ENCODE measurements at places on chromosomes 7 and 10. TPM values are rescaled to one million over a fixed set of nuclear protein-coding genes. Genes with fewer than 3 reads are reported as not detected.

Gene ACBD7
- 1.5 TPM for total RNA-seq

Gene TPST1
- 0.93 TPM for total RNA-seq

Gene RTKN2
- total RNA-seq = 5.6 TPM

Gene ACHE
- total RNA-seq = not detected

Gene EPO
- not detected for total RNA-seq

Gene KCNH2
- total RNA-seq = 0.77 TPM

Gene IFIT1
- total RNA-seq = 0.84 TPM

Gene SFTPA2
- total RNA-seq = not detected

Gene SLC16A9
- 2.2 TPM for total RNA-seq

Gene UNCX
- total RNA-seq = not detected

DNA sequence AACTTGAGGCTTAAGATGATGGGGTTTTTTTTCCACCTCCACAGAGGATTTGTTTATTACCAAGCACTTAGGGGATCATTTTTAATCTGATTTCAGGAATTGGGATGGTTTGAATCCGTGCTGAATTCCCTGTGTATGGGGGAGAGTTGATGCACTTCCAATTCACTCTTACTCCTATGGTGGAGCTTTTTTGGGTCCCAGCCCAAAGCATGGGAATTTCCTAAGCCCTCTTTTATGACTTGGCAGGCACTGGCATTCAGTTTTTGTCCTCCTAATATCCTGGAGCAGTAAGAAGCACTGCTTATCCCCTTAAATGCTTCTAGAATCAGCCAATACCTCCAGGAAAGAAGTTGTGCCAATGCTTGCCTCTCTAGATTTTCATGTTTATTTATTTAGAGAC, 78.7 kb downstream of the HYCC1 start:
- H3K27me3 ChIP-seq = no peaks in the 10 kb centered on the region
- H3K36me3 ChIP-seq = no peaks in the 10 kb centered on the region
- ATAC-seq = no peak
- no peak overlapping the region for H3K4me3 ChIP-seq
- no peaks in the 10 kb centered on the region for H3K4me1 ChIP-seq

GRCh38 chr7:100091411-100092181, 2.8 kb downstream of the COPS6 start:
- ATAC-seq = no peak
- H3K27ac ChIP-seq = peak overlapping the region; percentile 63
- peaks cover 18% of the 10 kb centered on the region for H3K4me1 ChIP-seq
- H3K27me3 ChIP-seq = no peaks in the 10 kb centered on the region
- no peak overlapping the region for H3K4me3 ChIP-seq

DNA sequence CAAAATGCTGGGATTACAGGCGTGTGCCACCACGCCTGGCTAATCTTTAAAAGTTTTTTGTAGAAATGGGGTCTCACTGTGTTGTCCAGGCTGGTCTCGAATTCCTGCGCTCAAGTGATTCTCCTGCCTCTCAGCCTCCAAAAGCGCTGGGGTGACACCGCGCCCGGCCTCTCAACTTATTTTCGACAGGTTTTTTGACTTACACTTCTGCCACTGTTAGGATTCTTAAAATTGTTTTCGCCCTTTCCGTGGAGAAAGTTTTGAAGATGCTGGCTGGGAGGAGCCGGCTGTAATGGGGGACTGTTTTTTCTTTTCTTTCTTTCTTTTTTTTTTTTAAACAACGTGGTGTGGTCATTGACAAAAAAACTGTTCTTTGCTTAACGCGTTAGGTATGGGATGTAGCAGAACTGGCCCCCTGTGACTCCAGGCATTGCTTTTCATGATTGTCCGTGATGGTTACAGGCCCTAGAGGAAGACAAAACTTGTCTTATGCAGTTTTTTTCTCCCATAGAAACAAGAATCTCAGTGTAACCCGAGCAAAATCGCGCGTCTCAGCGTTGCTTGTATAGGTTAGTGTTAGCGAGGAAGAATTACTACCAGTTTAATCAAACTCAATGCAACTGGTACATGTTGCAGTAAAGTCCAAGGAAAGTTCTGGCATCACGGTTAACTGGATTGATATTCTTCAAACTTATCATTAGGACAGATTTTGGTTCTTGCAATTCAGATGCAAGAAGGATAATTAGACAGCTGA, 72.2 kb downstream of the DAGLB start:
- peak overlapping the region; percentile 86 for H3K4me3 ChIP-seq
- H3K36me3 ChIP-seq = peaks cover 47% of the 10 kb centered on the region
- H3K4me1 ChIP-seq = peaks cover 20% of the 10 kb centered on the region
- H3K27ac ChIP-seq = peak overlapping the region; percentile 84

DNA sequence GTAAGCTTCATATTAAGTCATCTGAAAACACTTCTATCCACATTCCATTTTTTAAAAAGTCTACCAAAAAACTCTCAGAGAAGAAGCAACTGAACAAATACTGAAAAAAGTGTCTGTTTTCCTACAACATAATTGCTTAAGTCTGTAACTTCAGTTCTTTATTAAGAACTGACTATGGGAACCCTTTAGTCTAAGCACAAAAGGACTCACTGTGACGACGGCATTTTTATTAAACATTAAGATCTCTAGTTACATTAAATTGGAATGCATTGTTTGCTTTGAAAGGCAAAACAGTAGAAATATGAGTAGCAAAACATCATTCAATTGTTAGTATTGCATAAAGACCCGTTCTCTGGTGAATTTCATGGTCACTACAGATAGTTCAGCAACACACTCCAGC, 5.8 kb upstream of the FAM3C start:
- no peak overlapping the region for H3K4me3 ChIP-seq
- no peaks in the 10 kb centered on the region for H3K36me3 ChIP-seq
- H3K4me1 ChIP-seq = peaks cover 4% of the 10 kb centered on the region
- H3K27ac ChIP-seq = no peak overlapping the region

DNA sequence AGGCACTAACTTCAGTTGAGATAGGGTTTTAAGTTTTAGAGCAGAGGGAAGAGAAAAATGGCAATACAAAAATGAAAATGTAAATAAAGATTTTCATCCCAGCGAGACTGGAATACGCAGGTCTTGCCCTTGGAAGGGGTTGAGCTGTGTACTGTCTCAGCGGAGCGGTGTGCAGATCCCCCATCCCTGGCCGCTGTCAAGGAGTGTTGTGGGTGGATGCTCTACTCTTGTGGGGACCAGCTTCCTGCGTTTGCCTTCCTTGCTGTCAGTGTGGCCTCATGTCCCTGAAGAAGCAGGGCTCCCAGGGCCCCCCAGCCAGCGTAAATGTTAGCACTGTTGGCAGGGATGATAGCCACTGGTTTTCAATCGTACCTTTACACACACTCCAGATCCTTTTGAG, 249.7 kb upstream of the PITRM1 start:
- no peaks in the 10 kb centered on the region for H3K36me3 ChIP-seq
- H3K27me3 ChIP-seq = no peaks in the 10 kb centered on the region
- H3K4me3 ChIP-seq = peak overlapping the region; percentile 44
- H3K4me1 ChIP-seq = peaks cover 22% of the 10 kb centered on the region

DNA sequence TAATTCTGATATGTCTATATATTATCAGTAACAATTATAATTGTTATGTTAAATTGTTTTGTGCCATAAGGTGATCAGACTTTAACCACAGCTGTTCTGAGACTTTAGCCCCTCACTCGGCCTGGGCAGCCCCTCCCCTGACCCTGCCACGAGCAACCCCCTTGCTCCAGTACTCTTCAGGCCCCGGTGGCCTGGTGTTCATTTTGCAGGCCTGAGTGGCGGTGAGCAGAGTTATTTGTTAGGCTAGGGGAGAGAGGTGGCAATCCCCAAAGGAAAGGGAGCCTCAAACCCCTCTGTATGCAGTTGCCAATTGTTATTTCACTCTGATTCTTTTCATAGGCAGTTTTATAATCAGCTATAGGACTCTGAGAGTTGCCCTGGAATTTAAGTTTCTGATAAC, 22.9 kb upstream of the CREB3L2 start:
- no peak overlapping the region for H3K27ac ChIP-seq
- peaks cover 9% of the 10 kb centered on the region for H3K27me3 ChIP-seq
- no peak overlapping the region for H3K4me3 ChIP-seq
- H3K36me3 ChIP-seq = no peaks in the 10 kb centered on the region
- no peak for ATAC-seq

DNA sequence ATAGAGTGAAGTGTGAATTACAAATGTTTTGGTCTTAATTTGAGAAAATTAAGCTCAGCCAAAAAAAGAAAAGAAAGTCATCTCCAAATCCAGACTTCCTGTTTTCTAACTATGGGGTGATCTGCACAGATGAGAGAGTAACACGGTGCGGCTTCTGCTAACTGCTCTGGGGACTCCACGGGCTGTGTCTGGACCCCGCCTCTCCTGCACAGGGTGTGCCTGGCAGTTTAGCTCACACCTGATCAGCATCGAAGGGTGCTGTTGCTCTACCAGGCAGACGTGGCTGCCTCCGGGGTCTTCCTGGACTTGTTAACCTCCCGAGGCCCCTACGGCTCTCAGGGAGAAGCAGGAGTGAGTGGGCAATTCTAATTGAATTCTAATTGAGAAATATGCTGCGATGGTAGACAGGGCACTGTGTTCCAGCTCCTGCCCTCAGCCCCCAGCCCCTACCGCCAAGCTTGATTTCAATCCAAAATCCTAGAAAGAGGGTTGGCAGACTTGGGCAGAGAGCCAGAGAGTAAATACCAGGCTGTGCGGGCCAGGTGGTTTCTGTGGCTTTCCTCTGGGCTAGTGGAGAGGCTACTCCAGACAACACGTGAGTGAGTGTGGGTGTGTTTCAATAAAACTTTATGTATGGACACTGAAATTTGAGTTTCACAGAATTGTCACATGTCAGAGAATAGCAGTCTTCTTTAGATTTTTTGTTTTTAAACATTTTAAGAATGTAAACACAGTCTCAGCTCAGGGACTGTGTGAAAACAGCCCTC, 13.4 kb downstream of the SHH start:
- peaks cover 33% of the 10 kb centered on the region for H3K27me3 ChIP-seq
- no peak overlapping the region for H3K4me3 ChIP-seq
- H3K36me3 ChIP-seq = no peaks in the 10 kb centered on the region
- ATAC-seq = no peak
- H3K27ac ChIP-seq = no peak overlapping the region

GRCh38 chr10:70939441-70940003, 51.2 kb upstream of the PCBD1 start:
- H3K4me1 ChIP-seq = no peaks in the 10 kb centered on the region
- peaks cover 3% of the 10 kb centered on the region for H3K27me3 ChIP-seq
- no peaks in the 10 kb centered on the region for H3K36me3 ChIP-seq
- no peak for ATAC-seq
- H3K4me3 ChIP-seq = no peak overlapping the region

DNA sequence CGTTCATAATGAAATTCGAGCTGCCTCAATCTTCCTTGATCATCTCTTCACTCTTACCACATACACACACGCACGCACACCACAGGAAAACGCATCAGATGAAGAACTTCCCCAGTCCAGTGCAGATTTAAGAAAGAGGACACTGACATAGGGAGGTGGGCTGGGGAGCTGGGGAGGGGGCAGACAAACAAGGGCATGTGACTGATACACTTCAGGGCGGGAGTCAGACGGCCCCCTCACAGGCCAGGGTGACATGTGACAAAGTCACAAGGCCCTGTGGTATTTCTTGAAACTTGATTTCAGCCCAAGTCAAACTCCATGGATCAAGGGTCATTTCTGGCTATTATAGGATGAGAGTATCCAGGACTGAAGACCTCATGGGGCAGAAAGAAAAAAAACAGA, 82.6 kb downstream of the KCNMA1 start:
- ATAC-seq = no peak
- H3K27me3 ChIP-seq = peaks cover 8% of the 10 kb centered on the region
- H3K36me3 ChIP-seq = no peaks in the 10 kb centered on the region

- ATAC-seq = peak; percentile 55
- peak within 1 kb of the TSS; percentile 65 for H3K4me3 ChIP-seq
- H3K36me3 ChIP-seq = no peaks in the 10 kb centered on the region
- peaks cover 6% of the 10 kb centered on the region for H3K4me1 ChIP-seq
- no peak within 1 kb of the TSS for H3K27ac ChIP-seq
Measured at GRCh38 chr10:60944058-60944909, at the start of gene RHOBTB1. Gene RHOBTB1 (minus strand): TSS chr10:60944185. CDS start chr10:60911542, 32,643 bp downstream.

- H3K4me1 ChIP-seq = peaks cover 17% of the 10 kb centered on the region
- peak; percentile 11 for ATAC-seq
- H3K27me3 ChIP-seq = no peaks in the 10 kb centered on the region
Measured at GRCh38 chr10:43407148-43407575, 1.8 kb downstream of the HNRNPF start.

- H3K27ac ChIP-seq = no peak overlapping the region
- ATAC-seq = no peak
Measured at GRCh38 chr10:133484818-133485217, 31.1 kb downstream of the SCART1 start.

DNA sequence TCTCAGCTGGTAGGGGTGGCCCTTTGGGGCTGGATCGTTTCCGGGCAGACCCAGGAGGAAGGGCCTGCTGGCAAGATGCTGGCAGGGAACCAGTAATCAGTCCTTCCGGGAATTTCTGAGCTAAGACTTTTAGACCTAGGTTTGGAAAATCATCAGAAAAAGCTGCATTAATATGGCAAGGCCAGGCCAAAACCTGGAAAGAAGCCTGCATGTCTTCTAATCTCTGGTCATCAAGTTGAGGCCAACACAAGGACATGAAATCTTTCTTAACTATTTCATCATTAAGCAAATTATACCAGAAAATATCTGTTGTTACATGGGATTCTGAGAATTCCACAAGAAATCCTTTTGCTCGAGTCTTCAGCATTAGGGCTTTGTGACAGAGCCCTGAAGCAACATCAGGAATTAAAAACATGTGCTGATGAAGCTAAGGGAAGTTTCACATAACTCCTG, 19.9 kb downstream of the CPA1 start:
- H3K27me3 ChIP-seq = no peaks in the 10 kb centered on the region
- H3K27ac ChIP-seq = no peak overlapping the region
- no peak for ATAC-seq
- H3K4me3 ChIP-seq = no peak overlapping the region
- H3K4me1 ChIP-seq = no peaks in the 10 kb centered on the region

DNA sequence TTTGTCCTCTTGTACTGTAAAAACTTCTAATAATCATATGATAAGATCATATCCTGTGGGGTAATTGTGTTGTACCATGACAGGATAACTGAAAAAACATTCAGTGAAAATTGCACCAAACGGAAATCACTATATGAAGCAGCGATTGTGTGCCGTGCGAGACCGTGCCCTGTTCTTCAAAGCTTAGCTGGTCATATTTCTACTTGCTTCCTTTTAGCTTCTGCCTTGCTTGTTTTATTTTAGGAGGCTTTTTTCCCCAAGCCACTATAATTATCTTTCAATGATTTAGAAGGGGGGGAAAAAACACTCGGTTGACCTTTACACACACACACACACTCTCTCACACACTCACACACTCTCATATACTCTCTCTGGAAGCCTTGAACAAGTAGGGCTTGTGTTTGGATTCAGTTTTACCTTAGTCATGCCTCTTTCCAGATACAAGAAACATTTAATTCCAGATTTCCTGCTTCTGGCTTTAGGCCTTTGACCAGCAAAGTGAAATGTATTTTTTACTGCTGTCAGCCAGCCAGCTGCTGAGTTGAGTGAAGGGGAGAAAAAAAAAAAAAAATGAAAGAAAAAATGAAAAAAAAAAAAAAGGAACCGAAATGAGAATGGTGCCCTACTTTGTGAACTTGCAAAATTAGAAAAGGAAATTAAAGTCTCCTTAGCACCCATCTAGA, 181.4 kb downstream of the ARID5B start:
- H3K27me3 ChIP-seq = no peaks in the 10 kb centered on the region
- peaks cover 100% of the 10 kb centered on the region for H3K36me3 ChIP-seq
